ENCODE measurements at places on chromosomes 5 and 9.

- DNase-seq, result no peak
Observed at GRCh38 chr5:160685219-160685618, 166.8 kb downstream of the ATP10B start.

GRCh38 chr9:78614892-78615291, 318.0 kb downstream of the PSAT1 start:
- DNase-seq, result peak; percentile 39

DNA sequence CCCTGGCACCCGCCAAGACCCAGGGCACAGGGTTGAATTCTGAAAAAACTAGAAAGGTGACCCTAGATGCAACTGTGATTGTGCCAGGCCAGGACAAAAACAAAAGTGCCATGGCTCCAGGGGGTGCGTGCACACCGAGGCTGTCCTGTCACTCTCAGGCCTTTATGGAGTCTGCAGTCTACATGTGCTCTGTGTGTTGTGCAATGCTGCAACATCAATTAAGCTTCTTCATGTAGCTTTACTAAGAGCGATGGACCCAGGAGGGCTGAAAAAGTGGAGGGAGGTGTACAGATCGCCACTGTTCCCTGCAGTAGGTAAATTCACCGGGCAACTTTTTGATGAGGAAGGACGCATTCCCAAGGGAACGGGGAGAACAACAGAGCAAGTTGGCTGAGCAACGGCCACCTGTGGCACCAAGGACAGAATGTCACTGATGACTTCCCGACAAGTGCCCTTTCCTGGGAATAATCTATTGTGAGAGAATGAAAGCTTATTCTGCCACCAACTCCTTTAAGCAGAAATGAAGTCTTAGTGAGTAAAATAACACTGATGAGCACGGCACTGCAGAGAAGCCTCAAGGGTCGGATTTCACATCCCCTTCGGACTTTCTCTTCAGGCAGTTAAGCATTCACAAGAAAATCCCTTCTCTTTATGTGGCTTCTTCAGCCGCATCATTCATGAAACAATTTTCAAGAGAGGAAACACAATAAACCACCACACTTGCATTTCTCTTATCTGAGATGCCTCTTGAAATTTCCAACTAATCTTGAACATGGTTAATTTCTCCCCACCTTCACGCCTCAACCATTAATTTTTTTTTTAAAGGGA, 149.6 kb downstream of the DROSHA start:
- no peak for DNase-seq

- no peak for DNase-seq
Observed at GRCh38 chr9:114937516-114937915, 7.1 kb upstream of the TNFSF8 start.

DNA sequence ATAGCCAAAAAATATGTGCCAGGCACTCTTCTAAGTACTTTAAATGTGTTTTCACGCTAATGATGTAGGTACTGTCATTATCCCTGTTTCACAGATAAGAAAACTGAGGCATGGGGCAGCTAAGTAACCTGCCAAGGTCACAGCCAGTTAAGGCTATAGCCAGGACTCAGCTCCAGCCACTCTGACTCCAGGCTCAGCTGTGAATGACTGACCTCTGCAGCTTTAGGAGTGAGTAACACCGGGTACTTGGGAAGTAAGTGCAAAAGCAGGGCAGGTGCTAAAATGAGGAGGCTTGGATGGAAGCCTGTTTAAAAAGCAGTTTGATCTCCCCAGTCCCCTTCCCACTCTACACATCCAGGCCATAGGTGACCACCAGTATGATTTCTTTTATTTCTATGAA, 10.6 kb upstream of the SHC3 start:
- no peak for DNase-seq

DNA sequence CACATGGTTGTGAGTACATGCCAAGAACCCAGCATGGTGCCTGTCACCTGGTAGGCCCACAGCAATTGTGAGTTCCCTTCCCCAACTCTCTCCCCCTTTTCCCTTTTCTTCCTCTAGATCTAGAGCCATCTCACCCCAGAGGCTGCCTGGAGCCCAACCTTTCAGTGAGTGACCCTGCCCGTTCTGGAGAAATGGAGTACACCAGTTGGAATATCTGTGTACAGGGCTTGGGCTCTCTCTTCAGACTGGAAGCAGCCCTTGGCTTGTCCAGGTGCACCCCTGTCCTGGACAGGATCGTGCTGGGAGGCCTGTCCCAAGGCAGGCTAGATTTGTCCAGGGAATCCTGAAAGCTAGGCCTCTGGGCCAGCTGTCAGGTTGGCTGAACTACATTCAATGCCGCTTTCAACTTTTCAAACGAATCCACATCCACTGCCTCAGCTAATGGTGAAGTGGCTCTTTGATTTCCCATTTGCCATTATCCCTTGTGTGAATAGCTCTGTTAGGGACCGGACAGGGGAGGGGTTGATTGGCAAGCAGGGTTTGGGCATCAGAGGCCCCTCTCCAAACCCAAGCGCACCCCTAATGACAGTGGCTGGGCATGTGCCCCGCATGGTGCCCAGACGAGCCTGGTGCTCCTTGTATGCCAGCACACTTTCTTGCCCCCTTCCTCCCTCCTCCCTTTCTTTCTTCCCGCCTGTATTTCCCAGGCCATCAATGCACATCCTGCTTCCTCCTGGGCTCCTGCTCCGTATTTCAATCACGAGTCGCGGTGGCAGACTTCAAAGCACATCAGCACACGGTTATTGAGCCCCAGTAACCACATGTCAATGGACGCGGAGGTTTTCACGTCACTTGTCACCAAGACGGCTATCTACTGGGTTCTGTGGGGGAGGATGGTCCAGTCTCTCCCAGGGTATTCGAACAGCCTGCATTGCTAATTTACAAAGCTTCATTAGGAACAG, 211.2 kb downstream of the DAB2IP start:
- no peak for DNase-seq
